ENCODE measurements at places on chromosomes 12 and 14.
A peak's percentile ranks its signal among the peaks of the same experiment; 100 is the strongest.

DNA sequence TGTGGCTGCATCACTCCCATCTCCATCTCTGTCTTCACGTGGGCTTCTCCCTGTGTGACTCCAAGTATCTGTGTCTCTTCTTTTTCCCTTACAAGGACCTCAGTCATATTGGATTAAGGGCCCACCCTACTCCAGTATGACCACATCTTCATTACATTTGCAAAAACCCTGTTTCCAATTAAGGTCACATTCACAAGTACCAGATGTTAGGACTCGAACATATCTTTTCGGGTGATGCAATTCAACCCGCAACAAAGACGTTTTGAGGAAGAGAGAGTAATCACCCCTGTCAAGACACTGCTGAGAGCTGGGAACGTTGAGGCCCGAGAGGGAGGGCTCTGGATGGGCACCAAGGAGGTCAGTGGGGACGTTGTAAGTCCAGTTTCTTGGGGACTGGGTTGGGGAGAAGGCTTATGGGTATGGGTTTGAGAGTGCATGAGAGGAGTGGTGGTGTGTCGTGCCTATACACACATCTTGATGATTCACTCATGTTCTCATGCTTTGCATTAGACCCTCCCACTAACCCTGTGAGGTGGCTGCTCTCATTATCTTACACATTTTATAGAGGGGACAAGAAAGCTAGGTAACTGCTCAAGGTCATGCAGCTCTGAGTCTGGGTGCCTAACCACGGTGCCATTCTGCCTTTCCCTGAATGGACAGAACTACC, 12.1 kb upstream of the IFI27 start:
- no peak for DNase-seq

GRCh38 chr14:88095791-88096190, 90.9 kb downstream of the GPR65 start:
- no peak for DNase-seq

- no peak for DNase-seq
These were observed 50.5 kb upstream of the PWP1 start for GRCh38 chr12:107635139-107635538.

DNA sequence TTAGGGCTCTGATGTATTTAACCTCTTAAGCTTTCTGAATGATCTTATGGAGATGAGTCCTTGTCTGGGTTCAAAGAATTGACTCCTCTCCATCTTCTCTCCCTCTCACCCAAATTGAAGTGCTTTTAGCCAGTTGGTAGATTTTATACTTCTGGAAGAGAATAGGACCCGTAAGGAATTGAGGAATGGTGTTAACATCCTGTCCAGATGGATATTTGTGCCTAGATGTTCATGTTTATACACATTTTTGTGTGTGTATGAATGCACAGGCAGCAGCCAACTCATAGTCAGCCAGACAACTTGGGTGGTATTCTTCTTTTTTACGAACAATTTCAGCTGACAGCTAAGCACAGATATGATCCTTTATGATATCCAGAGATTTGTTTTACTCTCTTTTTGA, 449.6 kb upstream of the RGS6 start:
- no peak for DNase-seq

- no peak for DNase-seq
These were observed 142.7 kb downstream of the TTLL5 start for GRCh38 chr14:75803765-75804164.

- no peak for DNase-seq
These were observed 16.4 kb upstream of the NUDT4 start for GRCh38 chr12:93361151-93361919.

GRCh38 chr12:130642856-130643255, 73.2 kb downstream of the RIMBP2 start:
- no peak for DNase-seq

DNA sequence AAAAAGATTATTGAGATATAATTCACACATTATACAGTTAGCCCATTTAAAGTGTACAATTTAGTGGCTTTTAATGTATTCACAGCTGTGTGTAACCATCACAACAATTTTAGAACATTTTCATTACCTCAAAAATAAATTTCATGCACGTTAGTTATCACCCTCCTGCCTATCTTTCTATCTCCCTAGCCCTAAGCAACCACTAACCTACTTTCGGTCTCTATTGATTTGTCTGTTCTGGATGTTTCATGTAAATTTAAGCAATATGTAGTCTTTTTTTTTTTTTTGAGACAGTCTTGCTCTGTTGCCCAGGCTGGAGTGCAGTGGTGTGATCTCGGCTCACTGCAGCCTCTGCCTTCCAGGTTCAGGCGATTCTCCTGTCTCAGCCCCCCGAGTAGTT, 439.4 kb downstream of the PCNX1 start:
- DNase-seq, result no peak

DNA sequence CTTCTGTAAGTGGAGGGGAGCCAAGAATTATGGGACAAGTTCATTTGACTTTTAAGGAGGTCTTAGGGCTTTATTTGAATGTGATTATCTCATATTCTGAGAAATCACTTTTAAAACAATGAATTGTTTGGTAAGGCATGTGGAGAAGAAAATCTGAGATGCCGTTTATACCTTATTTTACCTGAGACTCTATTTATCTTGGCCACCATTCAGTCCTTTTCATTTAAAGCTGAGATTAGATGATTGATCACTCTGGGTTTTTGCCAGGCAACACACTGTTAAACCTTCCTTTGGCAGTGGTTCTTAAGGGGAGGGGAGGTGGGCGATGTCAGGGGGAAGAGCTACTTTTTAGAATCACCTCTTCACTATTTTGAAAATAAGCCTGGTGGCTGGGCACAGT, 11.4 kb downstream of the CAND1 start:
- no peak for DNase-seq

DNA sequence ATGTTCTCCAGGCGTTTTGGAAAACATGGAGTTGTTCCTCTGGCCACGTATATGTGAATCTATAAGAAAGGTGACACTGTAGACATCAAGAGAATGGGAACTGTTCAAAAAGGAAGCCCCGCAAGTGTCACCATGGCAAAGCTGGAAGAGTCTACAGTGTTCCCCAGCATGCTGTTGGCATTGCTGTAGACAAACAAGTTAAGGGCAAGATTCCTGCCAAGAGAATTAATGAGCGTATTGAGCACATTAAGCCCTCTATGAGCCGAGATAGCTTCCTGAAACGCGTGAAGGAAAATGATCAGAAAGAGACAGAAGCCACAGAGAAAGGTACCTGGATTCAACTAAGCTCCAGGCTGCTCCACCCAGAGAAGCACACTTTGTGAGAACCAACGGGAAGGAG, 92.5 kb upstream of the EIF5 start:
- no peak for DNase-seq

- no peak for DNase-seq
These were observed 155.2 kb upstream of the AVPR1A start for GRCh38 chr12:63305901-63306875.

- DNase-seq, result no peak
These were observed 52.0 kb upstream of the SAV1 start for GRCh38 chr14:50719911-50720759.

- DNase-seq, result no peak
These were observed 12.6 kb upstream of the CFAP251 start for GRCh38 chr12:121905746-121906145.

- DNase-seq, result no peak
These were observed 92.9 kb downstream of the HMGA2 start for GRCh38 chr12:65916991-65917695.

DNA sequence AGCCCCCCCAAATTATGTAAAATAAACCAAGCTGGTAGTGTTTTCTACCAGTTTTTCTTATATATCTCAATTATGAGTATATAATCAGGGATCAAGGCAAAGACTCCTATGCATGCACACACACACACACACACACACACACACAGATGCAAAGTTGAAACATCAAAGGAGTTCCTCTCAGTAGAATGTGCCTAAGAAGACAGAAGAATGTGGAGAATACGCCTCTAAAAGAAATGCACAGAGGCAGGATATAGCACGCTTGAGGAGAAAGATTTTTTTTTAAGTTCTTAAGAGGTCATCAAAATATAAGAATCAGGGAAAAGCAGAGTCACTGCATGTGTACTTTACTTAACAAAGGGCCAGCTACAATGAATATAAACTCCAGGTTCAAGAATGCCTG, 138.2 kb upstream of the CLEC14A start:
- DNase-seq, result no peak

DNA sequence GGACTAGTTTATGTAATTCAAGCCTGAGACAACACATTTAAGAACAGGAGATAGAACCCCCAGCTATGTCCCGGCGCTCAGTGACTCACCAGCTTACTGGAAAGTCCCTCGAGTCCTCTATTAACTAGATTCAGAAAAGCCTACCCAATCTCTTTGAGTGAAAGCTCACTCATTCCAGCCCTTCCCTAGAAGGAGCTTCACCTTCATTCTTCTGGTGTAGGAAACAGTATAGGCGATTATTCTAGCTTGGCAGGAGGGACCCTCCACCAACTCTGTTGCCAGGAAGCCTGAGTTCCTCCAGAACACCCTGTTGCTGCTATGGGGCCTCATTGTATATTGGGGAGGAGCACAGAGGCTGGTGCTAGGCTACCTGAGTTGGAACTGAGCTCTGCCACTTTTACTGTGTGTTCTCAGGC, 57.2 kb upstream of the AEBP2 start:
- DNase-seq, result no peak

- no peak for DNase-seq
These were observed 58.0 kb upstream of the LRFN5 start for GRCh38 chr14:41548666-41549065.

GRCh38 chr14:59362513-59362912, 102.7 kb downstream of the GPR135 start:
- DNase-seq, result no peak

DNA sequence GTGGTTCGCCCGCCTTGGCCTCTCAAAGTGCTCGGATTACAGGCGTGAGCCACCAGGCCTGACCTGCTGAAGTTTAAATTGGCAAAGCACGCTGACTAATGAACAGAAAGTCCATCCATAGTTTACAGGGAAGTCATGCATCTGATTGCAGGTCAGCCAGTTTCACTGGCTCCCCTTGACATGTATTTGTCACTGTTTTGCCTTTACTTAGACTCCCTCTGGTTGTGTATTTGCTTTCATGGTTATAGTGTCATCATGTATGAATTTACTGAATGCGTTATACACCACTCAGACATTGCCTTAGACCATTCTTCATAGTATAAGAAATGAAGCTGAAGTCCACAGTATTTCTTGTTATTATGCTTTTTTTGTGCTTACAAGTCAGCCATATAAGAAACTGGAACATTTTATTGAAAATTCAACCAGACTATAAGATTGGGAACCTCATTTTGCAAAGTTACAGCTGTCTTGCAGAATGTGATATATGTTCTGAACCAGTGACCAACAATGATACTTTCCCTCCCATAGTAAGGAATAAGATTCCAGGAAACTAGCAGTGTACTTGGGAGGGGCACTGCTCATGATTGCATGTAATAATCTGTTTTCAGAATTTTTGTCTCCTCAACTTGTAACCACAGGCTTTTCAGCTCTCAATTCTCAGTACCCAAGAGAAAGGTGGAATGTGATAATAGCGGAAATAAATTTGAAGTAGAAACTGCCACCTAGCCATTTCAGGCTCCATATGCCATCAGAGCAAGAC, 51.9 kb upstream of the ATF7IP start:
- no peak for DNase-seq

GRCh38 chr12:72346363-72346944, 74.3 kb downstream of the TRHDE start:
- peak; percentile 40 for DNase-seq

GRCh38 chr14:91116913-91117588, 3.2 kb downstream of the DGLUCY start:
- no peak for DNase-seq

GRCh38 chr12:124847113-124848074, 16.3 kb downstream of the SCARB1 start:
- DNase-seq, result no peak

GRCh38 chr12:66900616-66901015, 221.7 kb upstream of the GRIP1 start:
- peak; percentile 68 for DNase-seq

DNA sequence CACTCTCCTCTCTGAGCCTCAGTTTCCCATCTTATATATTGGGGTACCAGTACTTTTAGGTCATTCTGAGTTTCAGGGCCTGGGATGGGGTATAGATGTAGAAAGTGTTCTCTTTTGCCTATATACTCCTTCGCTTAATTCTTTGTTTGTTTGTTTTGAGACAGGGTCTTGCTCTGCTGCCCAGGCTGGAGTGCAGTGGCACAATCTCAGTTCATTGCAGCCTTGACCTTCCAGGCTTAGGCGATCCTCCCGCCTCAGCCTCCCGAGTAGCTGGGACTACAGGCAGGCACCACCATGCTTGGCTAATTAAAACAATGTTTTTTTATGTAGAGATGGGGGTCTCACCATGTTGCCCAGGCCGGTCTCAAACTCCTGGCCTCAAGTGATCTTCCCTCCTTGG, 152.1 kb downstream of the AACS start:
- DNase-seq, result no peak

DNA sequence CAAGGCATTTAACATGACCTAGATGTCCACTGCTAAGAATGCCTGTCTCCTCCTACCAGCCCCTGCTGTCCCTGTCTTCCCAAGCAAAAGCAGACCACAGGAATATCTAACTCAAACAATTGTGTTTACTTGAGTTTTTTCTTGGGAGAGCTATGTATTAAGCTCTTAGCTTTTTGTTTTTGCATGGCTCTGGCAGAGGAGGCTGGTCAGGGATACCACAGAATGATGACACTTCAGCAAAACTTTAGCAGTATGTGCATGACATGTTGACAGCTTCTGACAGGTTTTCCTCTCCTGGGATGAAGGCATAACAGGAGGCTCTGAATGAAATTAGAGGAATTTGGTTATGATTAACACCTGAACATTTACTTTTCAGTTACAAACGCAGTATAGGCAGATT, 6.9 kb downstream of the TMBIM6 start:
- DNase-seq, result no peak

DNA sequence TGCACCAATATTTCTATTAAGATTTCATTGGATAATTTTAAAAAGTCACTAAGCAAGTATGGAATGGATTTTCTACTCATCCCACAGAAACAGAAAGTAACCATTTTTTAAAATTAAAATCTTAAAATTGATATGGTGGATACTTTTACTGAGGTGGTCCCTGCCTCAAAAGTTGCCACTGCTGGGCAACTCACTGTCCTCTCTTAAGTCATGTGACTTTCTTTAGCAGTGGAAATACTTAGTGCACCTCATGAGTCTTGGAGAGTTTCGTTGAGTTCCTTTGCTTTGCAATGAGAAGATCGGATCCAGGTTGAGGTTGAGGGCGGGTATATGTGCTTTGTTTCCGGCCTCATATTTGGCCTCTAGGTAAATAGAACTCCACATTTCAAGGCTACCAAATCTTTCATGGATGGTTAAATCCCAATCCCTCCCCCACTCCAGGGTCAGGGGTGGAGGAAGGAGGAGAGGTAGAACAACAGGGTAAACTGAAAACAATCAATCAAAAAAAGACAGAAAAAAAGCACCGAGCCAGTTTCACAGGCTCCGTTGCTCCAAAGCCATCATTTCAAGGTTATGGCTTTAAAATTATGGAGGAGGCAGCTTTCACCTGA, 39.5 kb upstream of the DUSP6 start:
- no peak for DNase-seq

DNA sequence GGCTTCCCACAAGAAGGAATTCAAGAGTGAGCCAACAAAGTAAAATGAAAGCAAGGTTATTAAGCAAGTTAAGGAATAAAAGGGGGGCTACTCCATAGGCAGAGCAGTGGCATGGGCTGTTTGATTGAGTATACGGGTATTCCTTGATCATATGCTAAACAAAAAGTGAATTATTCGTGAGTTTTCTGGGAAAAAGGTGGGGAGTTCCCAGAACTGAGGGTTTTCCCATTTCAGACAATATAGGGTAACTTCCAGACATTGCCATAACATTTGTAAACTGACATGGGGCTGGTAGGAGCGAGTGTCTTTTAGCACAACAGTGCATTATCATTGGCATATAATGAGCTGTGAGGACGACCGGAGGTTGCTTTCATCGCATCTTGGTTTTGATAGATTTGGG, 2.0 kb upstream of the BCL2L14 start:
- DNase-seq, result no peak

GRCh38 chr14:89428173-89428523, 11.1 kb upstream of the FOXN3 start:
- no peak for DNase-seq
